ENCODE measurements at places on chromosomes 3 and 15. TPM values are rescaled to one million over a fixed set of nuclear protein-coding genes. Genes with fewer than 3 reads are reported as not detected.

GOLGA6B gene
- total RNA-seq, result not detected

GREM1 gene
- total RNA-seq, result 166 TPM

ASB14 gene
- not detected for total RNA-seq

P4HTM gene
- total RNA-seq, result 56.2 TPM

C3orf22 gene
- not detected for total RNA-seq

UBL7 gene
- total RNA-seq, result 23.8 TPM

SLC28A1 gene
- total RNA-seq, result not detected

GOLGA8T gene
- 0.17 TPM for total RNA-seq

HOMER2 gene
- 5.7 TPM for total RNA-seq

XCR1 gene
- not detected for total RNA-seq

GOLGA6L7 gene
- total RNA-seq, result not detected

MNS1 gene
- 0.30 TPM for total RNA-seq
